Smooth muscle cell of the brain vasculature (primary cell): ENCODE measurements at places on chromosomes 4 and X.
A peak's percentile ranks its signal among the peaks of the same experiment; 100 is the strongest.

DNA sequence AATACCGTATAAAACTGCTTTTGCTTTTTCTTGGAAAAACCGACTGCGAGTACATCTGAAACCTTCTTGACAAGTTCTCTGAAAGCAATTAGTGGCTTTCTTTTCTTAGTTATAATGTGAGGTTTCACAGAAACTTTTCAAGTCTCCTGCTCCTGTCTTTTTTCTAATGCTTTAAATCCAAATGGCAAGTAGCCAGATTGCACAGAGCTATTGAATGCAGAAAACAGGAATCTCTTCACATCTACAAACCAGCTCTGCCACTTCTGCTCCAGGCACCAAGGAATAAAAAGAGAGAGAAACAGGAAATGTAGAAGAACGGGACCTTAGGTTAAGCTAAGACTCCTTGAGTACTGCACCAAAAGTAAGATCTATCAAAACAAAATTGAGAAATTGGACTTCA, 267.3 kb upstream of the TET2 start:
- no peak for DNase-seq

GRCh38 chrX:8639949-8640475, 91.9 kb downstream of the ANOS1 start:
- DNase-seq = no peak

DNA sequence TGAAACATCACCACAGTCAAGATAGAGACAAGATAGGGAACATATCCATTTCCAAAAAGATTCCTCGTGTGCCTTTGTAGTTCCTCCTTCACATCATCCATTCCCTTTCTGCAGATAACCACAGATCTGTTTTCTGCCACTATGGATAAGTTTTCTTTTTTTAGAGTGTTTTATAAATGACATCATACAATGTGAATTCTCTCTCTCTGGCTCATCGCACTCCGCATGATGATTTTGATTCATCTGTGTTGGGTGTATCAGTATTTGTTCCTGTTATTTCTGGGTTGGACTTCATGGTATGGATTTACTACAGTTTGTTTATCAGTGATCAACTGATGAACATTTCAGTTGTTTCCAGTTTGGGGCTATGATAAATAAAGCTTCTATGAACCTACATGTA, 23.2 kb upstream of the ANXA3 start:
- no peak for DNase-seq

DNA sequence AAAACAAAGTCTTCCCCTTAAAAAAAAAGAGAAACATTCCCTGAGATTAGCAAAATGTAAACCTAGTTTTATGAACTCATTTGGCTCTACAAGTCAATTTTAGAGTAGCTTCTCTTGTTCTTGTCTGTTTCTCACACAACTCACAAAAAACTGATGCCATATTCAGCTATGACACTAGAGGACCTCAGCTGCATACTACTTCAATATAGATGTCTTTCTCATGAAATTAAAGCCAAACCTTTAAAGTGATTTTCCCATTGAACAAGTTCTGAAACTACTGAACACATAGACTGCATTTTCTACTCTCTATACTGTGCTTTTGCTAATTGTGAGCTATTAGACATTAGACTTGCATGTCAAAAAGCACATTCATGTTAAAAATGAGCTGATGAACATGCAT, 49.8 kb downstream of the TBCK start:
- DNase-seq = peak; percentile 32

DNA sequence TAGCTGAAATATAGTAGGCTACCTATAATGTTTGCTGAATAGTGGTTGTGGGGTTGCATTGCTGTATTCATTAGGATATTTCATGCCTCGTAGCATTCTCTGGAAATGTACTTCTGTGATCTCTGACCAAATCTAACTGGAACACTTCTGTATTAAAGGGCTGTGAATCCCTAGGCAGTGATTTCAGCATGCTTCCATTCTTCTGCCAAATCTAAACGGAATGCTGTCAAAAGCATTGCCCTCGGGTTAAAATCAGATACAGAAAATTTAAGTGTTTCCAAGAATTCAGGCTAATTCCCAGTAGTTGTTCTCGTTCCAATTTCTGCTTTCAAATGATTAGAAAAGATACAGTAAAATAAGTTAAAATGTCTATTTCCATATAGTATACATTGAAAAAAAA, 1847.5 kb upstream of the IGFBP7 start:
- DNase-seq = no peak

DNA sequence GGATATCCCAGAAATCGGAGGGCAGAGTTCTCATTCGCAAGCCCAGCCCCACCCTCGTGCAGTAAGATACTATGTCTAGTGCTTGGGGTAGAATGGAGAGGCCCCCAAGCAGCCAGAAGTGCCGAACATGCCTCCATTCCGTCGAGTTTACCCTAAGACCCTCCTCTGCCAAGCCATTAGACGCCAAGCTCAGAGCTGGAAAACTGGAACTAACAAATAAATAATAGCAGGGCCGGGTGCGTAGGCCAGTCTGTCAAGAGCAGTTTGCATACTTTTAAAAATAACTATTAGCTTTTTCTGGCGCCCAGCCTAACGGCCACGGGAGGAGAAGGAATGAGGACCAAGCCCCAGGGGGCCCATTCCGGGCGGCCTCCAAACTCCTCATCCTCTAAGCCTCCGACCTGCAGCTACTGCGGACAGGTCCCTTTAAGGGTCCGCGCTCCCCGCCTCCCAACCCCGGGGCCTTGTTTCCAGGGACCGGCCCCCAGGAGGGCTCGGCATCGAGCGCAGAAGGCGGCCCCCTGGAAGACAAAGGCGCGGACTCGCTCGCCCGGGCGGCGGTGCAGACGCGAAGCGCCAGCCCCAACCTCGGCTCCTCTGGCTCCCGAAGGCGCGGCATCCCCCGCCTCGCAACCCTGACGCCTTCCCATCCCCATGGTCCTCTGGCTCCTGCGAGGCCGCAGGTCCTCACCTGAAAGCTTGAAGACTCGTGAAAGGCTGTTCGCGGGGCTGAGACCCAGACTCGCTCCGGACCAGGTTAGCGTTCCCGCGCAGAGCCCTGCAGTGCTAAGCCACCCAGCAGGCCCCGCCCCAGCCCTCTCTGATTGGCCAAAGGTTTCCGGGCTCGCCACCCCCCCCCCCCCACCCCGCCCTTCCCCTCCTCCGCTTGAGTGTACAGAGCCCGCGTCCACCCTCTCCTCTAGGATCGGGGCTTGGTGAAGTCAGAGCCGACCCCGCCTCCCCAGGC, at the start of gene TMSB15A:
TSS of gene TMSB15A (minus strand) at position 765 of the 967 bp plus-strand sequence.
- DNase-seq = no peak

GRCh38 chr4:41143311-41144039, 70.9 kb downstream of the APBB2 start:
- DNase-seq = peak; percentile 69

DNA sequence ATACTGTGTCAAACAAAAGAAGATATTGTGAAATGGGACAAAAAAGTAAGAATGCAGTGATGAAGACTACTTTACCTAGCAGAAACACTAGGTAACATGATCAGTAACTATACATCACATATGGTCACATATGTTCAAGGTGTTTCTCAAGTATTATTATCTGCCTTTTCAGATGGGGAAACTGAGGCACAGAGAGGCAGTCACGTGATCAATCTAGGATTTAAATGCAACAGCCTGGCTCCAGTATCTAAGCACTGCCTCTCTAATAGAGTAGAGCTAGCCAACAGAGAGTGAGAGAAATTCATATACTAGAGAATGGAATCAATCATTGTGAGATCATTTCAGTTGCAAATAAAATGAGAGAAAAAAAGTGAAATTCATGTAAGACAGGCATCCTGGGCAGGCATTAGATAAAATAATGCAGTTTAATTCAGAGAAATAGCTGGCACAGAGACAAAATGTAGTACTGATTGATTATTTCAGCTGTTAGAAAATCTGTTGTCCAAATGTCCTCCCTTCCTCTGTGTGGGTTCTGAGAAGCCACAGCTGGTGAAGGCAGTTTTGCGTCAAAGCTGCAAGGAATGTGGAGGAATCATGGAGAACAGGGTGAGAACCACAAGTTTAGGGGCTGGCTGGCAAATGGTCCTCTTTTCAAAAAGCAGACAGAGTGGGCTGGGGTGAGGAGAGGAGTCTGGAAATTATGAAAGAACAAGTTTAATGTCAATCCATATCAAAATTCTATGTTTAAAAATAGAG, 26.0 kb downstream of the SMIM43 start:
- DNase-seq = no peak

GRCh38 chrX:117645639-117646038, 471.0 kb downstream of the KLHL13 start:
- no peak for DNase-seq

- no peak for DNase-seq
These were observed 59.5 kb downstream of the MTM1 start for GRCh38 chrX:150627957-150628356.

- DNase-seq = peak; percentile 66
These were observed 14.1 kb upstream of the TMEM131L start for GRCh38 chr4:153451911-153452657.

GRCh38 chr4:46432923-46433322, 43.0 kb upstream of the GABRA2 start:
- DNase-seq = no peak

- DNase-seq = no peak
These were observed 13.4 kb downstream of the DHRSX start for GRCh38 chrX:2487366-2487765.

- no peak for DNase-seq
These were observed 386.6 kb downstream of the CENPC start for GRCh38 chr4:67158666-67159065.

GRCh38 chr4:184526228-184526627, 51.9 kb upstream of the IRF2 start:
- no peak for DNase-seq

GRCh38 chrX:72641611-72642010, 69.0 kb upstream of the HDAC8 start:
- no peak for DNase-seq

- DNase-seq = no peak
These were observed 6.8 kb upstream of the OCIAD2 start for GRCh38 chr4:48913346-48913745.

GRCh38 chrX:19683358-19683757, 168.1 kb upstream of the MAP3K15 start:
- DNase-seq = no peak

GRCh38 chrX:102832661-102833060, 104.4 kb upstream of the RAB40AL start:
- DNase-seq = no peak

DNA sequence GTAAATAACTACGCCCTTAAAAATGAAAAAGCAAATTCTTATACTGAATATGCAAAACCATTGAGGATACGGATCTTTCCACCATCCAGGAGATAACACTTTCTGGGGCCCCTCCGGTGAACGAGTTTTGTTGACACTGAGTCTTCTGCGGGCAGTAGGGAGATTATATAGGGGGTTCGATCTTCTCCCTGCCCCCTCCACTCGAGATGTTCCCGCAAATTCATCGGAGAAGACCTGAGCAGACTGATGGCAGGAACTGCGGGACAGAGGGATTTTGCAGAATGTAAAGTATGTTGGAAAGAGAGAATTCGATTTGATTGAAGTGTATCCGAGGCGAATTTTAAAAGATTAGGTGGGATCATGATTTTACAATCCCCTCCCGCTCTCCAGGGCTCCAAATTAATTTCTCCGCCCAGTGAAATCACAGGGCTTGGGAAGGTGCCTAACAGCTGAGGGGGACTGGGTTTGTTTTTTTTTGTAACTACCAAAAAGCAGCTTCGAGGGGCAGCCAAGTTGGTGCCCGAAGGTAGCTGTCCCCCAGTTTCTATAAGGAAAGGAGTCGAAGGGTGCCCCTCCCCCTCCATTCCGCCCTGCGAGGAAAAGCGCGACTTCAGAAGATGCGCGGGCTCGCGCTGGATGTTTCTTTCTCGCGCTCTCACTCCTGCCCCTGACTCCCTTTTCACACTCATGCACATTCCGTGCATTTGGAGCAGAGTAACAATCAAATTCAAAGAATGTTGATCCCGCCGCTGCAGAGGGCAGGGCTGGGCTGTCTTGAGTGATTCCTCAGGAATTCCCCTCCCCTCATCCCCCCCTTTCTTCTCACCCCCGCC, 1.2 kb downstream of the TMEM255A start:
- no peak for DNase-seq

DNA sequence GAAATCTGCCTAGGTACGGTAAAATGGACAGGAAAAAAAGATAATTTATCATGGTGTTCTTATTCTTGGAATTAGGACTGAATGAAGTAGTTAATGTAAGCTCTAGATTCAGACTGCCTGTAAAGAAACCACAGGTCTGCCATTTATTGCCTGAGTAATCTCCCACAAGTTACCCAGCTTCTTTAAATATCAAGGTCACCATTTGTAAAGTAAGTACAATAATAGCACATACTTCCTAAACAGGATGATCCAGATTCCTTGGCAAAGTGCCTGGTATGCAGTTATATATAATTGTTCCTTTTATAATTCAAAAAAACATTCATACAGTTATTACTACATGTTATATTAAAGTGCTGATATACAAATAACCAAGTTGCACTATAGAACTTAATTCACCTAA, 368.6 kb downstream of the HNRNPD start:
- no peak for DNase-seq

DNA sequence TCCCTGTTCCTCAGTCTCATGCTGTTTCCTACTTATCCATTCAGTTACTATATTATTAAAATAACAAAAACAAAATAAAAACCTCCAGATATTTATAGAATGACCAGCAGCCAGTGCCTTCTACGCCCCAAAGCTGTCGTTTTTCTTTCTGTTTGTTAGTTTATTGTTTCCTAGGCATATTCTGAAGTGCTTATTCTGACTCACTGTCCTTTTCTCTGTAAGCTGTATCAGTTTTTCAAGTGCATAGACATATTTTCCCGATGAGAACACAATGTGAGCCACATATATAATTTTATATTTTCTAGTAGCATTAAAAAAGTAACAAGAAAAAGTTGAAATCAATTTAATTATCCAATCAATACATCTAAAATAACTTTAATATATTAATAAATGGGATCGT, 2158.6 kb upstream of the TENM3 start:
- no peak for DNase-seq

DNA sequence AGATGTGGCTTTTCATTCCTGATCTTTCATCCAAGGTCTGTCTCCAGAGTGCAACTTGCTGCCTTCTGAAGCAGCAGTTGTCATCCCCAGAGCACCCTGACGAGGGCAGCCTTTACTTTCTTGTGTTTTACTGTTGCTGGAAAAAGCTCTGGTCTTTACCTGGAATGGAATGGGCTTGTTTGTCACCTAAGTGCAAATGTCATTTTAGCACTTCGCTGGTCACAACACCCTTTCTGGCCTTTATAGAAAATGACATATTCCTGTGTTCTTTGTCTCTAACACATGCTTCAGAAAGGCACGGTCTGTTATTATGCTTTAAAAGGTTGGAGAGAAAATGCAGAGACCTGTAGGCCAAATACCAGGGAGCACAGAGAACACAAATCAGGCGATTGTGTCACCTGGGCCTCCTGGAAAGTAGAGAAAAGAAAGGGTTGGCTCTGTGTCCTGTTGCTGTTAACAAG, 332.7 kb upstream of the IGFBP7 start:
- no peak for DNase-seq

GRCh38 chr4:124593494-124593893, 119.0 kb downstream of the ANKRD50 start:
- DNase-seq = no peak

- DNase-seq = no peak
These were observed 73.3 kb downstream of the SOX3 start for GRCh38 chrX:140431521-140431920.

- DNase-seq = no peak
These were observed 361.9 kb downstream of the KCTD8 start for GRCh38 chr4:44086753-44087152.
